ENCODE measurements at places on chromosomes 16 and 17.
A peak's percentile ranks its signal among the peaks of the same experiment; 100 is the strongest.

GRCh38 chr16:13781575-13782338 is 138.2 kb upstream of the ERCC4 start:
- DNase-seq, result no peak

DNA sequence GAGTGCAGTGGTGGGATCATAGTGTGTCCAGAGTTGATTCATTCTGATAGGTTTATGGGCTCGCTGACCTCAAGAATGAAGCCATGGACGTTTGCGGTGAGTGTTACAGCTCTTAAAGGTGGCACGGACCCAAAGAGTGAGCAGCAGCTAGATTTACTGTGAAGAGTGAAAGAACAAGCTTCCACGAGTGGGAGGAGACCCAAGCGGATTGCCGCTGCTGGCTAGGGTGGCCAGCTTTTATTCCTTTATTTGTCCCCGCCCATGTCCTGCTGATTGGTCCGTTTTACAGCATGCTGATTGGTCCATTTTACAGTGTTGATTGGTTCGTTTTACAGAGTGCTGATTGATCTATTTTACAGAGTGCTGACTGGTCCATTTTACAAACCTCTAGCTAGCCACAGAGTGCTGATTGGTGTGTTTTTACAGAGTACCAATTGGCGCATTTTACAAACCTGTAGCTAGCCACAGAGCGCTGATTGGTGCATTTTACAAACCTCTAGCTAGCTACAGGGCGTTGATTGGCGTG is 17.5 kb downstream of the CACNG4 start:
- DNase-seq, result no peak

GRCh38 chr16:56950881-56951771 is 10.6 kb upstream of the CETP start:
- DNase-seq, result peak; percentile 65

DNA sequence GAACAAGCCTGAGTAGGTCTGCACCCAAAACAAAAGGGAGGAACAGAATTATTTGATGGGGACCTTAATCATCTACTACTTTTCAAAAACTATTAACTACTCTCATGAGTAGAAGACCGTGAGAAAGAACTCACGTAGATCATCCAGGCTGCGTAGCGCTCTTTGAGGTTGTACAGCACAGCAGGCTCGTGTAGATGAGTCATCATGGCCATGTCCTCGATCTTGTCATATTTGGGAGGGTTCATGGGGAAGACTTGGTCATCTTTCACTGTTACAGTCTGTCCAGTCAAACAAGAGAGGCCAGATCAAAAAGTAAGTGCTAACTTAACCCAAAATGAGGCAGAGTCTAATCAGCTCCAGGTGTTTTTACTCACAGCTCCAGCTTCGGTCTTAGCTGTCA is 2.3 kb downstream of the MYH1 start:
- DNase-seq, result no peak

GRCh38 chr17:37233036-37233435 is 142.7 kb upstream of the C17orf78 start:
- no peak for DNase-seq

- peak; percentile 86 for DNase-seq
Observed at GRCh38 chr17:67689534-67690177, 28.1 kb upstream of the NOL11 start.

GRCh38 chr17:75468779-75469373 is 12.4 kb downstream of the TMEM94 start:
- DNase-seq, result no peak

DNA sequence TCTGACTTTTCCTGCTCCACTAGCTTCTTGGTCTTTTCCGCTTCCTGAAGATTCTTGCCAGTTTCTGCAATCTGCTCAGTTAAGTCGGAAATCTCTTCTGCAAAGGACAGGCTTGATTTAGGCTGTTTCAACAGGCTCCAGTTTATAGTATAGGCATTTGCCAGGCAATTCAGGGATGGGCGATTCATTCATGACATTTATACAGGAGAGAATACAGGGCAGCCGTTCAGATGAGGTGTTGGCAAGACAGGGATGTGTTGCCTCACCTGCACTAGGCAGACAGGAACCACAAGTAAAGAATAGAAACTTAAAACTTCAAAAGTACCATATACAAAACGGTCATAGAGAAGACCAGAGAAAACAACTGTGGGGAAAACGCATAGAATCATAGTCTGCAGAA is 61.7 kb downstream of the MYH13 start:
- DNase-seq, result no peak

DNA sequence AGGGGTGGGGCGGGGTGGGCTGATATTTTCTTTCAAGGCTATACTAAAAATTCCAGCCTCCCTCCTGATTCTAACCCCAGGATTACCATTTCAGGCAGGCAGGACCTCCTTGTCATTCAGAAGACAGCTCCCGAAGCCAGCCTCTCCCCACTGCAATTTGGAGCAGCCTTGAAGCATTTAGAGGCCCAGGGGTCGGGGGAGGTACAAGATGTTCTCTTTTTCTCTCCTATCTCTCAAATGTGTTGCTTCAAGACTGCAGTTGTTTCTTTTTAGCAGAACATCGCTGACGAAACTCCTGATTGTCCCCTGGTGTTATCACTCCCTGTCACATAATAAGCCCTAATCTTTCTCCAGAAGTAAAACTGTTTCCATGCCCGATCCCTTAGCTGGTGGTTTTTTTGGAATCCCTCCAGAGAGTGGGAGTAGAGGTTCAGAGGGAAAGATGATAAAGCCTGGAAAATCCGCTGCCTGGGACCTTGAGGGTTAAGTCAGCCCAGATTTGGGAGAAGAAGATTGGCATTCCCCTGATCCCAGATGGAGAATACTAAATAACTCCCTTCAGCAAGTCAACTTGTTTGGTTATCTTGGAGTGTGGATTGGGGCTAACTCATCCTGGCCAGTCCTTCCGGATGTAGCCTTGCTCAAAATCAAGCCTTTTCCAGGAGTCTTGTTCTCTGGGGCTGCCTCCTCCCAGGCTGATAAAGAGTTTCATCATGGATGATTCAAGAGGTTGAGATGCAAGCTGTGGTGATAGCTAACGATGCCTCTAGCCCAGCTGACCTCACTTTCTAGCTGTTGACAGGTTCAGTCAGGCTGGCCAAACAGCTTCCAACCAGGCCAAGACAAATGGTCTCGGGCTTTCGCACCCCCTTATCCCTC is 71.3 kb downstream of the SOX9 start:
- DNase-seq, result no peak

GRCh38 chr16:6317934-6318333 is 1014.7 kb upstream of the RBFOX1 start:
- DNase-seq, result no peak

All from HTR-8/SVneo (cell line).